ENCODE measurements at places on chromosomes 1 and 21. TPM values are rescaled to one million over a fixed set of nuclear protein-coding genes. Genes with fewer than 3 reads are reported as not detected.

Gene NHLH1
- total RNA-seq: not detected

Gene LMX1A
- total RNA-seq: not detected

Gene MAN1A2
- total RNA-seq: 30.9 TPM

Gene FCRL1
- not detected for total RNA-seq

Gene PLEKHN1
- total RNA-seq: 0.88 TPM

Gene ATP6V1G3
- total RNA-seq: not detected

Gene PM20D1
- not detected for total RNA-seq

Gene XKR8
- 0.72 TPM for total RNA-seq

Gene GJB5
- total RNA-seq: not detected

Gene CA14
- not detected for total RNA-seq

Gene S100A5
- total RNA-seq: 2.2 TPM

Gene RIIAD1
- not detected for total RNA-seq

DNA sequence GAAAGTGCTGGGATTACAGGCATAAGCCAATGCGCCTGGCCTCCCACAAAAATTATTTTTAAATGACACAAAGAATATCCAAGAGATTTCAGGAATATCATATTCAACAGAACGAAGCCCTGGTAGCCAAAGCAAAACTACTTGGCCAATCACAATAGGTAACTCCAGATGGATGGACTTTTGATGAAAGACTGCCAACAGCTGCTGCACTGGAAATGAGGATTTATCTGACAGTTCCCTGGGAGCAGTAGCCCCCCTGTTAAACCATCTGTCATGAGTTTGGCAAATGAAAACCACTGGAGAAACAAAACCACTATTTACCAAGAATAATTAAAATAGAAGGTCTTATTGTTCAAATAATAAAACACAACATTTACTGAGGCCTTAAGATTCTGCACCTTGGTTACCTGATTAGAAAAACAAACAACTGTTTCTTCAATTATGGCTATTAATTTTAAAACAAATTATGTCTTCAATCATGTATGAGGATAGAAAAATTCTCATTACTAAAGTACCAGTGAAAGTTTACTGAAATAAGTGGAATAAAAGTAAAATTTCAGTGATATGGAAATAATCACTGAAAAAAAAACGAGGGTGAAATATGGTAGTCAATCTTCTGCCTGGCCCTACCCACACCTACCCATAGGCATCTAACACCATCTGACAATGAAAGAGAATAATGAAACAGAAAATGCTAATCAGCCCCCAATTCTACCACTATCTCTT, 34.3 kb upstream of the PSMG1 start:
- no peak for DNase-seq

DNA sequence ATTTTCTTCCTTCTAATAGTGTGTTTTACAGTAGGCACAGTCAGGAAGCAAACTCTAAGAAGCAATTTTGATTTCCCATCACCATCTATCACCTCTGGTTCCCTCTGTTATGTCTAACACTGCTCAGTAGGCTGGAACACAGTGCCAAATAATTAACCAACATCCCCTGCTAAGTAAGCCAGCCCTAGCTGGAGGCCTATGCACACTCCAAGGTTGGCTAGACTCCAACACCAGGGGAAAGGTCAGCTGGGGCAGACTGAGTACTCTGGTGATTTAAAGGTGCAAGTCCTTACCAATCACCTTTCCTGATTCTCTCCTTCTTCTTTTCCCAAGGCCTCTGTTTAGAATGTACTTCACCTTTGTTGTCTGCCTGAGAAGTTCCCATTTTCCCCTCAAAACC, 46.5 kb upstream of the BEND5 start:
- peak; percentile 8 for DNase-seq

- DNase-seq: no peak
Measured at GRCh38 chr1:15196807-15197530, 43.4 kb downstream of the TMEM51 start.

GRCh38 chr1:156828400-156829124, 11.9 kb upstream of the SH2D2A start:
- no peak for DNase-seq

GRCh38 chr1:229258031-229258756, 12.7 kb upstream of the RAB4A start:
- peak; percentile 54 for DNase-seq

GRCh38 chr1:33322870-33323585, 2.1 kb upstream of the A3GALT2 start:
- DNase-seq: no peak

GRCh38 chr1:168390271-168390670, 109.6 kb downstream of the TBX19 start:
- no peak for DNase-seq

- no peak for DNase-seq
Measured at GRCh38 chr1:212133319-212133718, 97.8 kb downstream of the DTL start.

DNA sequence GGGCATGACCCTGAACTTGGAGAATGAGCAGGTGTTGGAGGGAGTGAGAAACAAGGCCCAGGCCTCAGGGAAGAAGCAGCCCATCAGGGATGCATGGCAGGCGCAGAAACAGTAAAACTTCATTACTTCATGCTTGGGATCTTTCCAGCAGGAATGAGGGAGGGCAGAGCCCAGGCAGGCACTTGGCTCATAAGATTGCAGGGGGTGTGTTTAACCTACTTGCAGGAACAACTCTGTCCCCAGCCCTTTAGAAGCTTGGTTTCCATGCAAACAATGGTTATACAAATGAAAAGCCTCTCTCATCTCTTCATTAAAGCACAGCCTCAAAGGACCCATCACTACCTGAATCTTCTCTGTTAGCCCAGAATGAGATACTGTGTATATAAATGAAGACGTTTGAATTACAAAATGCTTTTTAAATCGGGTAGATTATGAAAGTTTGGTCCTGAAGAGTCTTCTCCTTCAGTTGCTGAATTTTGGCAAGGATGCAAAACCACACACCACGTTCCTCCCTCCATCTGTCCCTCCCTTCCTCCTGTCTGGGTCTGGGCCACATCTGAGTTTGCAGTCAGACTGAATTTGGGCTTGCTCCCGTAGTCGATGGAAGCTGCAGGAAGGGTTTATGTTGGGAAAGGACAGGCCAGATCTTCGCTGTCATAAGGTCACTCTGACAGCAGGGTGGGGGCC, 154.4 kb upstream of the KLHDC7A start:
- no peak for DNase-seq

- no peak for DNase-seq
Measured at GRCh38 chr21:35015435-35016024, 33.6 kb downstream of the RUNX1 start.

GRCh38 chr21:42414928-42415769, 11.4 kb downstream of the UBASH3A start:
- DNase-seq: peak; percentile 84

DNA sequence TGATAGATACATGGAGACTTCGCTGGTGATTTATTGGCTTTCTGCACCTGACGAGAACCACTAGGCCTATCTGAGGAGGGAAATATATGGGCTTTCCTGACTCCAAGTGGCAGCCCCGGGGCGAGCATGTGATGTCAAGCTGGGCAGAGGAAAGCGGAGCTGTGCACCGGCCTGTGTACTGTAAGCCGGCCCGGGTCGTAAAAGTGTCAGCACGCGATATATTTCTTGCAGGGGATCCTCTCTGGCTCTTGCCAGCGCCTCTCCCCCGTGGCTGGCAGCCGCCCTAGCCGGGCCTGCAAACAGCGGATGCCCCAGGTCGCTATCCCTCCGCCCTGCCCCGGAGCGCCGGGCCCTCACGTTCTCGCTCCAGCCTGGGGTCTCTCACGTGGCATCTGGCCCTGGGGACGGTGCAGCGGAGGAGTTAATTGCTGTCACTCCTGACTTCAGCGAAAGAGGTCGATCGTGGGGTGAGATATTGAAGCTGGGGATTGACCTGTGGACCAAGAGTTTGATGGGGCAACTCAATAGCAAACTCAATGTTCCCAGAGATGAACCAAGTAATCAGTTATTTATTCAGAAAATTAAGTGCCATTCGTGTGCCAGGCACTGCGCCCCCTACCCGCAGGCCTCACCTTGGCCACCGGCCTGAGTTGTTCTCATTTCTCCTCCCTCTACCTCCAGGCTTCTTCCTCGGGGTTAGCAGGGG, 41.0 kb upstream of the HAO2 start:
- peak; percentile 25 for DNase-seq

DNA sequence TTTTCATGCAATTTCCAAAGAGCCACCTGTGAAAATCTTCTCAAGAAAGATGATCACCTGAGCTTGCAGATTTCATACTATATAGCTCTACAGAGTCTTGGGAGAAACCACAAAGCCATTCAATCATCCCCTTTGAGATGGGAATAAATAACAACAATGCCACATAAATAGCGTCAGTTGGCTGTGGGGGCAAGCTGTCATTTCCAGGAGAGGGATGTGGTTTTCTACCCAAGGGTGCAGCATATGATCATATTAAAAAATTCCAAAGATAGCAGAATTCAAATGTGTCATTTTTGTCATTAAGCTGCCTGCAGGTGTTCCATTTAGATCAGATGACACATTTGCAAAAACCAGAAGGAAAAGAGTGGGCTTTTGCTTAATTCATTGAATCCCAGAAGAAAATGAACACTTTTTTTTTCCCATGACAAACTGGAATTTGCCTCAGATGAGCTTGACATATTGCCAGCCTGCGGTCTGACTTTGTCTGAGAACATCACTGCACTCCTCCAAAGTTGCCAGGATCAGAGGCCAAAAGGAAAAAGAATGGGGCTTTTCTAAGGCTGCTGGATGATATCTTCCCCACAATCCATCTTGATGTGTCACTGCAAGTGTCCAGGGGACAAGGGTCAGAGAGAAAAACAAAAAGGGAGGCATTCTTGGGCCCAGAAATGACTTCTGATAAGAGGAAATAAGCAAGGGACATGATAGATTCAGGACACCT, 314.1 kb upstream of the USP25 start:
- DNase-seq: peak; percentile 60

GRCh38 chr21:40733024-40733397, 113.9 kb downstream of the DSCAM start:
- no peak for DNase-seq

- DNase-seq: no peak
Measured at GRCh38 chr1:184032930-184033418, 4.6 kb downstream of the COLGALT2 start.

DNA sequence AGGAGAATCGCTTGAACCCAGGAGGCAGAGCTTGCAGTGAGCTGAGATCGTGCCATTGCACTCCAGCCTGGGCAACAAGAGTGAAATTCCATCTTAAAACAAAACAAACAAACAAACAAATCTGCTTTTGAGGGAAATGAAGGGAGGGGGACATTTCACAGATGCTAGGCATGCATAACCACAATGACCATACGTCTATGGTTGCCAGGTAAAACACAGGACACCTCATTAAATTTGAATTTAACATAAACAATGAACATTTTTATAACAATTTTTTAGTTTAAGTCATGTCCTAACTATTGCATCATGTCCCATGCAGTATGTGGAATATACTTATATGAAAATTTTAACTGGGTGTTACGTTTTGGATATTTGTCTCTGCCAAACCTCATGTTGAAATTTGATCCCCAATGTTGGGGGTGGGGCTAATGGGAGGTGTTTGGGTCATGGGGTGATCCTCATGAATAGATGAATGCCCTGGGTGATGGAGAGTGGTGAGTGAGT, 31.0 kb upstream of the ZBTB18 start:
- DNase-seq: no peak

- no peak for DNase-seq
Measured at GRCh38 chr1:14961661-14962267, 191.8 kb upstream of the TMEM51 start.

DNA sequence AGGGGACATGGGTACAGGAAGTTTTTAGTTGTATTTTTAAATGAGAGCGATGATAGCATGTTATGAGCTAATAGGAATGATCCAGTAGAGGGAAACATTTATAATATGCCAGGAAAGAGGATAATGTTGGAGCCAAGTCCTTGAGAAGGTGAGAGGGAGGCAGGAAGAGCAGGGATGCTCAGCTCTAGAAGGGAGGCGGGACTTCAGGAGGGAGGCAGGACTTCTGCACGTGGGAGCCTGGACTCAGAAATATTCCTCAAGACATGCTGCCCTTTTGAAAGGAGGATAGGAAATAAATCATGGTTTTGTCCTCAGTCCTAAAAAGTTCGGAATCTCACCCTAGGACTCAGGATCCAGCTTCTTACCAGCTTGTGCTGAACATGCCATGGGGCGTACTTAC, 5.9 kb downstream of the ADARB1 start:
- no peak for DNase-seq

DNA sequence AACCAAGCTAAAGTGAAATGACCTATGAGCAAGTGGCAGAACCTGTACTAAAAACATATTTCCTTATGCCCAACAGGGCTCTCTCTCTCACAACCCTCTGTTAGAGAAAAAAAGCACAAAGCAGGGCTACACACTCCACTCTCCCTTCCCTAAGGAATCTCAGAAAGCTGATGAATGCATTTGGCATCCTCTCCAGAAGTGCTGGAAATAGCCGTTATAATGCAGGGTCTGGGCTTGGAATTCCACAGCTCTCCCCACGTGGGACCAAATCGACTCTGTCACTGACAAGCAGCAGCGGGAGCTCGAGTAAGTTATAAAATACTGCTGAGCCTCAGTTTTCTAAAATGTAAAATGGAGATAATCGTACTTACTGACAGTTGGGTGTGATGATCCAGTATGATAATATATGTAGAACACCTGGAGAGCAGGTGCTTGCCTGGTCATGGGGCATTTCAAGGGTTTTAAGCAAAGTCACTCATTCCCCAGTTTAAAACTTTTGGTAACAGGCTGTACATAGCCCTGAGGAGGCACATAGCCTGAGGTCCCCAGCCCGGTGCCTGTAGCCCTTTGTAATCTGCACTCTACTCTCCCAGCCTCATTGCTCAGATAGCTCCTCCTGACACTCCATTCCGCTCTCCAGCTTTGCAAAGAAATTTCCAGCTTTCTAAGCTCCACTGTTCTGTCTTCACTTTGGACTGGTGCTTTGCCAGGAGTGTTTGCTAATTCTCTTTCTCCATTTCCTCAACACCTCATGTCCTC, 175.6 kb upstream of the DAB1 start:
- no peak for DNase-seq

DNA sequence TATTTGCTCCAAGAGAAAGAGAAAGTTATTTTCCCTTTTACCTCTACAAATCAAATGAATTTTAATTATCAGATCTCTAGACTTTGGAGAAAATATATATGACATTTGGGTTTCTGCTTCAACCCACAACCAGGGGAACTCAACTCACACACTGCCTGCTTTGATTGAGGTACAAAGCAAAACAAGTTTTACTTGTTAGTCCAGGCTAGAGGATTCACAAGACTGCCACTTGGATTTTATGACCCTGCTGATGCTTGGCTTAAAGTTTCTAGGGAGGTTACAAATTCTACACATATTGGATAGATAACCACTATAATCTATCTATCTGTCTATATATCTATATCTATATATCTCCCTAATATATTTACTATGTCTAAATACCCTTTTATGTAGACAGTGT, 467.3 kb upstream of the RGS18 start:
- no peak for DNase-seq

GRCh38 chr1:19049128-19049768, 92.8 kb upstream of the IFFO2 start:
- no peak for DNase-seq

DNA sequence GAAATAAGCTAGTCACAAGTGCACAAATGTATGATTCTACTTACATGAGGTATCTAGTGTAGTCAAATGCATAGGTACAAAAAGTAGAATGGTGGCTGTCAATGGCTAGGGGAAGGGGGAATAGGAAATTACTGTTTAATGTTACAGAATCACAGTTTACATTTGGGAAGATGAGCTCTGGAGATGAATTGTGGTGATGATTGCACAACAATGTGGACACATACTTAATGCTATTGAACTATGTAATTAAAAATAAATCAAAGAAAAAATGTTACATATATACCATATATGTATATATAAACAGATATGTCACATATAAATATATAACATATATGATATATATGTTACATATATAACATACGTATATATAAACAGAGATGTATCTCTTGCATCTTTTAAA, 39.4 kb downstream of the VAV3 start:
- DNase-seq: no peak

GRCh38 chr1:115543247-115543646, 98.5 kb upstream of the VANGL1 start:
- no peak for DNase-seq
